Left kidney (tissue), 8 donors: ENCODE measurements at places on chromosomes 12 and 14. TPM values are rescaled to one million over a fixed set of nuclear protein-coding genes. Genes with fewer than 3 reads are reported as not detected.

LACRT gene
- not detected for polyA plus RNA-seq

PPM1H gene
- polyA plus RNA-seq, result 29.5 TPM

DNA sequence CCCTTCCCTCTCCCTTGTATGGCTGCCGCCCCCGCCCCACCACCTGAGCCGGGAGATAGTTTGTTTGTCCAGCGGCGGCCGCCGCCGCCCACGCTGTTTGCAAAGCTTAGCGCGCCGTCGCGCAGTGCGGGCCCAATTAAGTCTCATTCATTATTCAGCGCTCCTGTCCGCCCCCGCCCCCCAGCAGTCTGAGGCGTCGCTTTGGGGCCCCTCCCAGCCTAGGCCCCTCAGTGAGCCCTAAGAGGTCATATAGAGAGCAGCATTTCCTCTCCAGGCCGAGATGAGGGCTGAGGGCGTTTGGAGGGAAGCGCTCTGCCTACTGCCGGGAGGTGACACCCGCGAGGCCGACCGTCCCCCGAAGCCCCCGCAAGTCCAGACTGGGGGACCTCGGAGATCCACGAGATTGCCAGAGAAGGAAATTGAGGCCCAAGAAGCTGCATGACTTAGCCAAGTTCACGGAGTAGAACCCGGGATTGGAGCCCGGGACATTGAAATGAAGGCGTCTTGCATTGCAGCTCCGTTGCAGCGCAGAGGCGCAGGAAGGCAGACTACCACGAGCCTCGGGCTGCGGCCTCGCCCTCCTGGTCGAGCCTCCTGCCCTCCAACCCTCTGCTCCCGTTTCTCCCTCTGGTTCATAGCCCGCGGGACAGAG, at the start of gene DNAJC22:
Gene DNAJC22 (plus strand): TSS at position 230 of the 652 bp plus-strand sequence. CDS start 1,985 bp downstream, outside the sequence.
- DNase-seq, result no peak

DNA sequence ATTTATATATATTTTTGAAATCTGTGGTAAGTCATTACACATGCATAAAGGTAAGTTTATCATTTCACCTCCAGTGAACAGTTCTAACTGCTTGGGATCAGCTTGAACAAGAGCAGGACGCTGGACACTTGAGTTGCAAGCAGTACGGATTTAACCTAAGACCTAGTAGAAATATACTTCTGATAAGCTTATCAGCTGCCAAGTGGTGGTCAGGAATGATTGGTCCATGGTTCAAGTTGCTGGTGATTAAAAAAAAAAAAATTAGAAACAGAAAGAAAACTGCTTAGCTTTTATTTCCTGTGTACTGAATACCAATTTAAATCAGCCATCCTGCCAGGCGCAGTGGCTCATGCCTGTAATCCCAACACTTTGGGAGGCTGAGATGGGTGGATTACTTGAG, 88.6 kb downstream of the AEBP2 start:
- no peak for DNase-seq

DNA sequence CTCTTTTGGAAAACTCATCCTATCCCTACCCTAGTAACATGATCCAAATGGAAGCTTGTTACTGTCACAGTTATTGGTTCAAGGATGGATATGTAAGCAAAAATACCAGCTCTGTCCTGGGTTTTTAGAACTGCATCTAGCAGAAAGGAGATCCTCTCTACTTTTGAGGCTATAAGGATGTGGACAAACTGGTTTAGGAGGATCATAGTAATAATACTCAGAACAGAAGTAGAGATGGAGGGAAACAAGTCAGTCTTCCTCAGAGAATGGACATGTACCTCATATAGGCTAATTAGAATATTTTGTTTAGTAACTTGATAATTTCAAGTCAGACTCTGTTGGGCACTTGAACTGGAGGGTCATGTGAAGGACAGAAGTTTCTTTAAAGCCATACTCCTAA, 26.6 kb downstream of the FUT8 start:
- no peak for DNase-seq

DNA sequence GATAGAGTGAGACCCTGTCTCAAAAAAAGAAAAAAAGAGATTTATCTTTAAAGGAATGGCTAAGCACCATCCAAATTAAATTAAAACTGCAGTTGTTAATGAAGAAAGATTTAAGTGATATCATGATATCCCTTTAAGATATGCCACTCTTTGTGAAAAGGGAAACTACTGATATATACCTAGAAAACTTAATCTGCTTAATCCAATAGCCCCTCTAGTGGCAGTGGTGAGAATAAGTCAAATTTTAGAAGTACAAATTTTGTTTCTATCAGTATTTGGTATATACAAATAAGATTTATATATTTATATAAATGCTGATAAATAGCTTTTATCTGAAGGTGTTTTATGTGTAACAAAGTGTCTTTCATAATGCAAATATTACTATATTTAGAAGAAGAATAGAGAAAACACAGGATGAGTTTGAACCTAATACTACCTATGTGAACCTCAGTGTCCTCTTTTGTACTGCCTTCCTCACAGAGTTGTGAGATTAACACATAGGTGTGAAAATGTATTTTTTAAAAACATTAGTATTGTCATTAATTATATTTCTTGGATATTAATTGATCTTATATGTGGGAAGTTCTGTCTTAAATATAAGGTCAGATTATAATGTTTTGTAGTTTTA, 51.4 kb upstream of the GARIN2 start:
- DNase-seq, result no peak

ZBTB39 gene
- polyA plus RNA-seq, result 13.4 TPM

GRCh38 chr12:93653712-93654111, 23.5 kb upstream of the CRADD start:
- DNase-seq, result no peak

MSRB3 gene
- 21.8 TPM for polyA plus RNA-seq

DNA sequence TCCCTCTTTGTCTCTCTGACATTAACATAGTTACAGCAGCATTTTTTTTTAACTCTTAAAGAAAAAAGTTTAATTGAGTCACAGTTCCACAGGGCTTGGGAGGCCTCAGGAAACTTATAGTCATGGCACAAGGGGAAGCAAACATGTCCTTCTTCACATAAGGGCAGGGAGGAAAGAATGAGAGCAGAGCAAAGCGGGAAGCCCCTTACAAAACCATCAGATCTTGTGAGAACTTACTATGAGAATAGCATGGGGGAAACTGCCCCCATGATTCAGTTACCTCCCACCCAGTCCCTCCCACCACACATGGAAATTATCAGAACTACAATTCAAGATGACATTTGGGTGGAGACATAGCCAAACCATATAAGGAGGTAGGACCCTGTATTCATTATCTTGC, 96.2 kb downstream of the PLBD1 start:
- no peak for DNase-seq

PHETA1 gene
- 10.0 TPM for polyA plus RNA-seq

GRCh38 chr12:120630104-120630892, 10.1 kb upstream of the CABP1 start:
- no peak for DNase-seq

DNA sequence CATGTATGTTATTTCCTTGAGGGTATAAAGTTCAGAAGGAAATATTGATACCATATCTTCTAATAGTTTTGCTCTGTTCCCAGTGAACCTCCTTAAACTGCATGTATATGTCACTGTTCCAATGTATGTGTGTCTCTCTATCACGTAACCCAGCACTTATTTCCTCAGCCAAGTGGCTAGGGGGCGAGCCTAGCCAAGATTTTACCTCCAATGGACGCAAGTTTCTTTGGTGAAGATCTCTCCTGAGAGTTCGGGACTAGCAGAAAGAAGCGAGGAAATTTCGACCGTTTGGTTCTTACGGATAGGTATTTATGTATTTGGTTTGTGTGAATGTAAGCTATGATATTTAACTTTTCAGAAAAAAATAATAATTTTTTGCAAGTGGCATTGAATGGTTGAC, 2.5 kb downstream of the SFSWAP start:
- no peak for DNase-seq

DNA sequence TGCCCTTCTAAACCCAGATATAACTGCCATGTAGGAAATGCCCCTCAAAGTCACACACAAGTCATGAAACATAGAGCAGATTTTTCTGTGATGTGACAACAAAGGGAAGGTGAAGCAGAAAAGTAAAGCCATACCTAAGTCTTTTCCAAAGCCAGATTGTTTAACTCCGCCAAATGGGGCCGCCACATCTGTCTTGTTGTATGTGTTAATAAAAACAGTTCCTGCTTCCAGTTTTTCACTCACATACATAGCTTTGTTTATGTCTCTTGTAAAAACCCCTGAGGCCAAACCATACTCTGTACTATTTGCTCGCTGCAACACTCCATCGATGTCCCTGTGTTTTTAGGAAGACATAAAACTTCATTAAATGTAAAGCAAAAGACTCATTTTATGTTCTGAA, 40.3 kb downstream of the NOPCHAP1 start:
- DNase-seq, result peak; percentile 48

- no peak for DNase-seq
These were observed 92.4 kb downstream of the EML1 start for GRCh38 chr14:99885649-99885958.

RBMS2 gene
- polyA plus RNA-seq, result 36.7 TPM

- DNase-seq, result no peak
These were observed 57.8 kb downstream of the LIN52 start for GRCh38 chr14:74142523-74142922.

DNA sequence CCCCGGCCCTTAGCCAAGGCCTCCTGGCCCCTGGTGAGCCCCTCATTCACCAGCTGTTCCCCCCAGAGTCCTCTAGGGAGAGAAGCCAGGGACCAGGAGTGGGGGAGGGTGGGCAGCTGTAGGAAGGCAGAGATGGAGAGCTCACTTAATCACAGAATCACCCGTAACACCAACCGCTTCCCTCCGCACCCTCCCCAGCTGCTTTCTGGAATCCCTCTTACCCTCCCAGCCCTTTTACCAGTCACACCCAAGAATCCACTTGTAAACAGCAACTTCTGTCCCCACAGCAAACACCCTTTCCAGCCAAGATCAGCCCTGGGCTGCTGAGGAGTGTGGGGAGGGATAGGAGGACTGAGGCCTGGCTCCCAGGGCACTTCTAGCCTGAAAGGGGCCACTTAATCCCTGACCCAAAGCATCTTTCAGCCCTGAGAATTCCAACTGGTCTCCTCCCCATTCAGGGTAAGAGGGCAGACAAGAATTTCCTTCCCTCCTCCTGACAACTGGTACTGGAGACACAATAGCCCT, 18.8 kb downstream of the NCKAP5L start:
- no peak for DNase-seq

DNA sequence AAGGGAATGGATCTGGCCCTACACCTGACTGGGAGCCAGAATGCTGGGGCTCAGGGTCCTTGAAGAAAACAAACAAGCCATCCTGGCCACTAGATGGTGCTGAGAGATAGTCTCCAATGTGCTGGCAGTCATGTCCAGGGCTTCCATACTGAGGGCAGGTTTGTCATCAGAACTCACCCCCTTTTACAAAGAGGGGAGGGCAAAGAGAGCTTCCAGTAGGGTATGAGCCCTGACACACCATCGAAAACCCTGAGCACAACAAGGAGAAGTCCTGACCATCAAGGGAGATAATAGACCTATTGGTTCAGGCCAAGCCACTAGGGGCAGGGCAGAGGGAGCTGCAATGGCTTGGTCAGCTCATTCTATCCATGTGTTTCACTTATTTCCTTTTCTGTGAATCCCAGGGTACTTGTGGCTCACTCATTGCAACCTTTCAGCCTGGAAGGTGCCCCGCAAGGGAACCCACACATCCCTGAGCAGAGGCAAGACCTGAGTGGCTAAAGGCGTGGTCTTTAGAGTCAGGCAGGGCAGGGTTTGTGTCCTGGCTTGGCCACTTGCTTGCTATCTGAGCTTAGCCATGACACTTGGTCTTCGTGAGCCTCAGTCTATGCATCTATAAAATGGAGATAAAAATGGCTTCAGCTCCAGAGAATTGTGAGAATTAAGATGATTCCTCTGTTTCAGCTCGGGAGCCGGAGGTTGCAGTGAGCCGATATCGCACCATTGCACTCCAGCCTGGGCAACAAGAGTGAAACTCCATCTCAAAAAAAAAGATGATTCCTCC, 6.2 kb upstream of the PLEKHH1 start:
- peak; percentile 52 for DNase-seq

DNA sequence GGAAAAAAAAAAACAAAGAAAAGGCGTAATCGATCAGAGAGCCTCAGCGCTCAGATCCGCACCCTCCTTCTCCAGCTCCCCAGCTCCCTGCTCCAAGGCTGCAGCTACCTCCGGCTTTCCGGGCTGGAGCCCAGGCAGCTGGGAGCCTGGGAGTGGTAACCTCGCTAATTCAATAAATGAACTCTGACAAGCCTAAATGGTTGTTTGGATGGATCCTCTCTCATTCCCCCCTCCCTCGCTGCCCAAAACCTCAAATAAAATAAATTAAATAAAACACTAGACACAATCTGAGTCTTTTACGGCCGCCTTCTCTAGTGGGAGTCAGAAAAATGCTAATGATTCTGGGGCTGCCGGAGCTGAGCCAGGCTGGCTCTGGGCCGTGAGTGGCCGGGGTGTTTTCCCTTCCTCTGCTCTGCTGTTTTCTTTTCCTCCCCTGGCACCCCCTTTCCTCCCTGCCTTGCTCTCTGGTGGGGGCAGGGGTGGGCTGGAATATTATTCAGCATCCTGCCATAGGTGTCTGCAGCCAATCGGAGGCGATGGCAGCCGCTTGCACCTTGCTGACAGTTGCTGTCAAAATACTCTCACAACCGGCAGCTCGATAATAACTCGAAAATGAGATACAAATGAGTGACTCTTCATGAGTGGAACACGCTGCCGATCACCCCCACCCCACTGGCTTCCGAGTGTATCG, 76.1 kb downstream of the RBM19 start:
- DNase-seq, result no peak

DNA sequence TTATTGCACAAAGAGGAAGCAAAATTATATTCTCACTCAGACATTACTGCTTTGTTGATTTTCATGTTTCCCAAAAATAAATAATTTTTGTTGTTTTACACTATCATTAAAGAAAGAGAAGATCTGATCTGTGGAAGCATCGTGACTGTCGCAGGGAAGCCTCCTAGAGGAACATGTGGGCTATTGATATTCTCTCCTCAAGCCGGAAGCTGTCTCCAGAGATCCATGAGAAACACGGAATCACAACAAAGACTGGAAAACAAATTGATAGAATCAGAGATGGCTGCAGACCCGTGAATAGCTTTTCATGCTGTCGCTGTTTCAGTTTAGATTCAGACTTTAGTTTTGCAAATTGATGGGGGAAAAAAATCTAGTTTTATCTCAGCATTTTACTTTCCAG, 235.2 kb upstream of the TMPO start:
- DNase-seq, result no peak

DNA sequence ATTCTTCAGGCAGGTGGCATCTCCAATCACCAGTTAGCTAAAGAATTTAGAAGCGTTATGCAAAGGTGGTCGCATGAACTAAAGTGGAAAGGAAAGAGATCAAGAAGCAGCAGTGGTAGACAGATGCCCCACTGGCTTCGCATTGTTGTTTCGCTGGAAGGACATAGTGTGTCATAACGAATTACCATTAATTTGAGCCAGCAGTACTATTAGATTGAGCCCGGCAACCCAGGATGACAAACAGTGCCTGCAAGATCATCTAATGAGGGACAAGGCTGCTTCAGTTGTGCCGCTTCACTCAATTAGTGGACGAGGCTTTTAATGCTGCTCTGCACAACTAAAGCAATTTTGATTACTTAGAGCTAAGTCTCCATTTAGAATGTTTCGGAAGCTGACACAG, 274.5 kb upstream of the SOX5 start:
- no peak for DNase-seq

GRCh38 chr14:68692916-68693771, 99.7 kb downstream of the ZFP36L1 start:
- DNase-seq, result no peak

NYNRIN gene
- polyA plus RNA-seq, result 54.6 TPM
